ENCODE measurements at places on chromosomes 1 and 21.

DNA sequence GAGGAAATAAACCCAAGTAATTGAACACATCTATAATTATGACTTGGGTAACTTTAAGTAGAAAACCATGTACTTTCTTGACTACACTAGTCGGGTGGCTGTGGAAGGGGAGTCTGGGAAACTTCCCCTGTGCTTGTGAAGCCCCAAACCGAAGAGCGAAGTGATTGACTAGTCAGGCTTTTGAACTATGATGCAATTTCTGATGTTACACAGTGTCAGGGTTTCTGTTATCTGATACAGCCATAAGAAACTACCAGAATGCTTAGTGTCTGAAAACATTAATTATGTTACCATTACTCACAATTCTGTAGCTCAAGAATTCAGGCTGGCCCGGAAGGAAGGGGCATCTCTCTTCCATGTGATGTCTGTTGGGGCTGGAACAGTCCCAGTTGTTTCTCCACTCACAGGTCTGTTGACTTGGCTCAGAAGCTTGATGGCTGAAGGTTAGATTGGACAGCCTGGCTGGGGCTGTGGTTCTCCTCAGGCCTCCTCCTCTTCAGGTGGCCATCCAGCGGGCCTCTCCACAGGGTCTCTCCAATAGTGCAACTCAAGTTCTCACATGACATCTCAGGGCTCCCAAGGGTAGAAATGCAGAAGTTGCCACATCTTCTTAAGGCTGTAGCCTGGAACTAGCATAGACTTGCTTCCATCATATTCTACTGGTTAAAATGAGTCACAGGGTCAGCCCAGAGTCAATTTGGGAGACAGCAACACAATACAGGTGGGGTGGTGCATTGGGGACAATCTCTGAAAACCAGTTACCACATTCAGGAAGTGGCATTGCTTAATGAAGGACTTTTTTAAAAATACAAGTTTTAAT lies 8.3 kb upstream of the C8B start:
- DNase-seq, result no peak

GRCh38 chr1:197178998-197179397 lies 32.5 kb upstream of the ASPM start:
- no peak for DNase-seq

GRCh38 chr21:34679051-34679450 lies 10.3 kb downstream of the CLIC6 start:
- no peak for DNase-seq

- DNase-seq, result no peak
Measured at GRCh38 chr1:248730507-248731335, 24.8 kb downstream of the LYPD8 start.

DNA sequence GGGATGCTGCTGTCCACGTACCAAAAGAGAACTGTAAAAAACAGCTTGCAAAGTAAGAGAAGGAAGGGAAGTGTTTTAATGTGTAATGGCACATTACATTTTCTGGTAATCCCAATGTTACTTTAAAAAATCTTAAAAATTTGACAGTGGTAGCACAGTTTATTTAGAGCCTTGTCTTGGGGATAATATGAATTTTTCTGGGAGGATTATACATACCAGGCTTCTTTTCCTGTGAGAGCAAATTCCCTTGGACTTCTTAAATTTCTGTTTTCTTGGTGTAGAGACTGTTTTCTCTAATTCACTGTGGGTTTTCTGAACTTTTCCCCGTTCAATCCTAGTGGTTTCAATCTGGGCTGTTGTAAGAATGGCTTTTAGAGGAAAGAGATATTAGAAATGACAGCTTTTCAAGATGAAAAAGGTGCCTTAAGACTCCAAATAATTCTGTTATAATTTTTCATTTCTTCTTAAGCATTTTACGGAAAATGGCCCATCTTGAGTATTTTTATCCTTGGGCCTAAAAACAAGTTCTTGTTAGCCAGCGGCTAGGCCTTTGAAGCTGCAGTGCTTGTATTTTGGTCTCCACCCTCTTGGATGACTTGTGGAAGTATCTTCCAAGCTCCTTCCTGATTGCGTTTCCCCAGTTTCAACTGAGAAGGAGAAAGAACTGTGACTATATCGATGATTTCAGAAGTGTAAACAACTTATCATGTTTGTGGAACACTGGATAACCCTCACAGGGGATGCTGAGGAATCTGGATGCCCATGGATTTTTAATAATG lies 70.0 kb downstream of the LEPR start:
- no peak for DNase-seq

GRCh38 chr1:235050911-235051360 lies 77.7 kb downstream of the TOMM20 start:
- no peak for DNase-seq

- no peak for DNase-seq
Measured at GRCh38 chr1:52713590-52713989, 12.7 kb upstream of the ZYG11B start.

- DNase-seq, result no peak
Measured at GRCh38 chr21:39675590-39675989, 62.9 kb downstream of the B3GALT5 start.

- DNase-seq, result no peak
Measured at GRCh38 chr1:246435421-246436041, 71.5 kb downstream of the SMYD3 start.

DNA sequence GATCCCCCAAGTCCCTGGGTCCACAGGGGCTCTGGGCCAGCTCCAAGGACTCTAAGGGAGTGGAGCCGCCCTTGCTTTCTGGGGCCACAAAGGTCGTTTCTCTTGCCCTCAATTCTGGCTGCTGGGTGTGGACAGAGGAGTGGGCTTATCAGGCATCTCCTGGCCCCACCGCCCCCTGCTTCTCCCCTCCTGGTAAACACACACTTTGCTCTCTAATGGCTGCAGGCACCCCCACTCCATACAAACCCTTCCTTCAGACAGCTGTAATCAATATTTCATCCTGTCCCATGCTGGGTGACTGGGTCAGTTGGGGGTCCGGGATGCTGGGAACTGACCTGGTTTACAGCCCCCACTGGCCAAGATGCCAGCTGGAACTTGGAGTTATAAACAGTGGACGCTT lies 67.5 kb downstream of the PRDM16 start:
- DNase-seq, result no peak

GRCh38 chr1:81478219-81478618 lies 322.5 kb upstream of the ADGRL2 start:
- DNase-seq, result no peak

DNA sequence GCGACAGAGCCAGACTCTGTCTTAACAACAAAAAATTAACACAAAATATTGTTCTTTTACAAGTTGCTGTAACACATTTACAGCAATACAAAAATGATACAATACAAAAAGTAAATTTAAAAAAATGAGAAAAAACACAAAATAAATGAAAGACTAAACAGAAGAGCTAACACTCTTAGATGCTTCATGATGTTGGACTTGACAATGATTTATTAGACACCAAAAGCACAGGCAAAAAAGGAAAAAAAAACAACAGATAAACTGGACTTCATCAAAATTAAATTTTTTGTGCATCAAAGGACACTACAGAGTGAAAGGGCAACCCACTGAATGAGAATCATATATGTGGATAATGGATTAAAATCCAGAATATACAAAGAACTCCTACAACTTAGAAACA lies 16.4 kb downstream of the GATAD2B start:
- DNase-seq, result no peak

GRCh38 chr1:92583821-92584760 lies 97.4 kb upstream of the GFI1 start:
- DNase-seq, result peak; percentile 62

DNA sequence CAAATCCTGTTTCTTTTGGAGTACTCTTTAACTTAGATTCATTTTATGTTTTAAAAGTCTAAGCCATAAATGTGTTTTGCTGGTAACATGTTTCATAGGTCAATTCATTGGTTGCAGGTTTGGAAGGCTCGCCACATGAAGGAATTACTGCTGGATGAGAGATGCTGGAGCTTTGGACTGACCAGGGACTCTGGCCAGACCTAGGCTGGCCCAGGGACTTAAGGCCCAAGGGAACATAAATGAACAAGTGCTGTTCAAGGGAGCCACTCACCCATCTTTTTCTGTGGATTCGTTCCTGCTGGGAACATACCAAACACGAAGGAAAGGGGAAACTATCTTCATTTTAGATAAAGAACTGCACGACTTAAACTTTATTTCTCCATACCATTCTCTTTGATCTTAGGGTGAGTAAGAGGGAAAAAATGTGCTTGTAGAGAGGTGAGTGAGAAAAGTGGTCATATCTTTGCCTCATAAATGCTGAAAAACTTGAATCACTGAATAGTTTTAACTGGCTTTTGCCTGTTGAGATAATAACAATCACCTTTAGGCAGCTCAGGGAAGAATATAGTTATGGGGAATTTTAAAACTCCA lies 15.3 kb upstream of the SHCBP1L start:
- DNase-seq, result no peak

DNA sequence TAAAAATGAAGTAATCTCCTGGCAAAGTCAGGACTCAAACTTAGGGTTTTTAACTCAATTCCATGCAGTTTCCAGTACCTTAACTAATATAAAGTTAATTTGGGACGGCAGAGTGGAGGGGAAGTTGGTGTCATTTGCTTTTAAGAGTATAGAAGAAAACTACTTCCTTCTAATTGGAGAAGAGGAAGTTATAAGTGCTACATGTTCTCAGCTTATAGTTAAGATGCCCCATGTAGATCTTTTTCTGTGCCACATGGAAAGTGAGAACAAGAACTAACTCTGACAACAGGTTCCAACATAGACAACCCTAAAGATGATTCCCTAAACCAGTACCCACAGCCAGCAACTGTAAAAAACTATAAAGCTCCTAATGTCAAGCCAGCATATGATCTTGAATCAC lies 11.5 kb downstream of the RRAGC start:
- no peak for DNase-seq

- no peak for DNase-seq
Measured at GRCh38 chr1:170734412-170735175, 70.7 kb downstream of the PRRX1 start.

DNA sequence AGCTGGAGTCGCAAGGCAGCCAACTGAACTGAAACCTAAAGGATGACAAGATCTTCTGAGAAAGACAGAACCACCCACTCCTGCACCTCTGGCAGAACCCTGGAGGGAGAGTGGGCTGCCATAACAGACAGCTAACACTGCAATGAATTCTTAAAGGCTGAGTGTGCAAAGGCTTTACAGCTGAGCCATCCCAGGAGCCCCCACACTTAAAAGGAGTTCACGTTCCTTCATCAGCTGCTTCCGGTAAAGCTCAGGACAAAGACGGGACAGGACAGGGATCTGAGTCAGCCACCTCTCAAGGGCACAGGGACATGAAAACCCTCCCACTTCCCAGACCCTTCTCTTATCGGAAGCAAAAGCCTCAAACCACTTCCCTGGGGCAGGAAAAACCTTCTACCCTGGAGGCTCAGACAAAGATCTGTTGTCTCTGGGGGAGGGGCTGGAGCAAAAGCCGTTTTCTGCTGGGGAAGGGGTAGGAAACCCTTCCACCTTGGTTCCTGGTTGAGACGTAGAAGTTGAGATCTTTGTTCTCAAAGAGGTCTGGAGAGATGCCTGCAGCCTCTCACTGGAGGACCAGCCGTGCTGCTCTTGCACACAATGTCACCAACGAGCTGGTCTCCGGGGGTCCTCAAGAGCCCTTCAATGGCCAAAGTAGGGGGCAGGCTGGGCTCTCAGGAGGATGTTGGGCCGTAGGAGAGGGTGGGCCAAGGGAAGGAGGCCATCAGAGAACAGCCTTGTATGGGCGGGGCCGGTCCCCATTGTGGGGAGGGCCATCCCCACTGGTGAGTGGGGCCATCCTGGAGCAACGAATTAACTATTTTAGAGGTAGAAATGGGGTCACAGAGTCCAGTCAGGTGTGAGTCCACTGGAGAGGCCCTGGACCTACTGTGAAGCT lies 452.4 kb downstream of the PTPRU start:
- no peak for DNase-seq

DNA sequence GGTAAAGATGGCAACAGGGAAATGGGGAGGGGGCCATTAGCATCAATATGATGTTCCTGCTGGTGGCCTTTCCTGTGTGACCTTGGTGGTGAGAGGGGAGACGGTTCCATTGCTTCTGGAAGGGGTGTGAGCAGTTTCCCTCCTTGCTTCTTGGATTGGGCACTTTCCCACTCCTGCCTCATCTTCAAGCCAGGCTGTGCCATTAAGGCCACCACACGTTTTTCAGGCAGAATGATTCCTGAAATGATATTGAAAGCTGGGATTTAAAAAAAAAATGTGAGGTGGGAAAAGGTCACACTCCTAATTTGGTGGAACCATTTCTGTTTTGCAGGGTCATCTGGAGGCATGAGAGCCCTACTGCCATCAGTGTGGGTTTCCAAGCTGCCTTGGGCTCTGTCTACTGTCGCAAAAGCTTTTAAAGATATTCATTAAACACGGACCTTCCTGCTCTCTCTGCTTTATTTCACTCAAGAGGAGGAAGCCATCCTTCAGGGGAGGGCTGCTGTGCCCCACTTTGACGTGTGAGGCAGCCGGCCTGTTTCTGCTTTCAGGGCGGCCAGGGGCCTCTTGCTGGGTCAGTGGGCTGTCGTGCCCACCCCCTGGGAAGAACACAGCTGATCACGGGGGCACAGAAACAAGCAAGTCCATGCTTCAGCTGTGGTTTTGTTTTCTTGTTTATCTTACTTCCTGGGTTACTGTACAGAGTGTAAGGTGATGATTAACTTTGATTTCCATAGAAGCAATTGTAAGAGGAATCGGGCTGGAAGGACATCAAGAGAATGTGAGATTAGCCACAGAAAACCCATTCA lies 8.0 kb downstream of the RIIAD1 start:
- DNase-seq, result no peak

- DNase-seq, result no peak
Measured at GRCh38 chr1:157626099-157626498, 28.2 kb upstream of the FCRL4 start.

DNA sequence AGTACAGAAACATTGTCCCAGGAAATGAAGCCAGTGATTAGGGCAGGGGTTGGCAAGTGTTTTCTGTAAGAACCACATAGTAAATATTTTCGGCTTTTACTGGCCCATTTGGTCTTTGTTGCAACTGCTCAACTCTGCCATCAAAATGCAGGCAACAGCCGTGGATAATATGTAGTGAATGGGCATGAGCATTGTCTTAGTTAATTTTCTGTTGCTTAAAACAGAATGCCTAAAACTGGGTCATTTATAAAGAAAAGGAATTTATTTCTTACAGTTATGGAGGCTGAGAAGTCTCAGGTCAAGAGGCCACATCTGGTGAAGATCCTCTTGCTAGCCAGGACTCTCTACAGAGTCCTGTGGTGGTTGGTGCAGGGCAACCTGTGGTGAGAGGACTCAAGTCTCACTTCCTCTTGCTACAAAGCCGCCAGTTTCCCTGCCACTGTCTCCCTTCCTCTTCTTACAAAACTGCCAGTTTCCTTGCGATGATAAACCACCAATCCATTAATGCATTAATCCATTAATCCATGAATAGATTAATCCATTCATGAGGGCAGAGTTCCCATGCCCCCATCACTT lies 166.4 kb downstream of the PSMG1 start:
- peak; percentile 19 for DNase-seq

GRCh38 chr1:225999912-226000337 lies 782 bp upstream of the SDE2 start:
- DNase-seq, result peak; percentile 81

GRCh38 chr1:36100376-36100775 lies 11.7 kb downstream of the ADPRS start:
- no peak for DNase-seq

Measured in CD4-positive, alpha-beta T cell treated with Interleukin-10 for 1 hour (primary cell).